ENCODE measurements at places on chromosomes 6 and 20.

GRCh38 chr6:108368431-108369030, 73.7 kb downstream of the AFG1L start:
- DNase-seq, result no peak

GRCh38 chr6:167394339-167394738, 69.5 kb downstream of the TTLL2 start:
- no peak for DNase-seq

- no peak for DNase-seq
Observed at GRCh38 chr20:37401282-37401929, 55.5 kb downstream of the SRC start.

- no peak for DNase-seq
Observed at GRCh38 chr20:21225215-21225947, 77.8 kb upstream of the XRN2 start.

DNA sequence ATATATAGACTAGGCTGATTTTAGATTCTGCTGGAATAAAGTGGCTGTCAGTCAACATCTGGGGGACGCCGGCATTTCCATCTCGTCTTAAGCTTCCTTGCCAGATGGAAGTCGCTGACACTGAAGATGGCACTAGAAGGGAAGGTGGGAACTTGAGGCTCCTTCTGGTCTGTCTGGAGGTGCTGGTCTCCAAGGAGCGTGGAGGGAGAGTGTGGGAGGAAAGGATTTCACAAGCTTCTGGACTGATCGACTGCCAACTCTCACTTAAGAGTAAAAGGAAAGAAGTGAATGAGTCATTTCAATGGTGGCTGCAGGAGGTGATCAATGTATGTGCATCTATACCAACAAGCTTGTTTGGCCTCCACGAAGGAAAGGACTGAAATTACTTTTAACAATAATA, 40.4 kb downstream of the DUSP22 start:
- DNase-seq, result no peak

GRCh38 chr6:105431226-105431625, 28.3 kb upstream of the PREP start:
- DNase-seq, result no peak

DNA sequence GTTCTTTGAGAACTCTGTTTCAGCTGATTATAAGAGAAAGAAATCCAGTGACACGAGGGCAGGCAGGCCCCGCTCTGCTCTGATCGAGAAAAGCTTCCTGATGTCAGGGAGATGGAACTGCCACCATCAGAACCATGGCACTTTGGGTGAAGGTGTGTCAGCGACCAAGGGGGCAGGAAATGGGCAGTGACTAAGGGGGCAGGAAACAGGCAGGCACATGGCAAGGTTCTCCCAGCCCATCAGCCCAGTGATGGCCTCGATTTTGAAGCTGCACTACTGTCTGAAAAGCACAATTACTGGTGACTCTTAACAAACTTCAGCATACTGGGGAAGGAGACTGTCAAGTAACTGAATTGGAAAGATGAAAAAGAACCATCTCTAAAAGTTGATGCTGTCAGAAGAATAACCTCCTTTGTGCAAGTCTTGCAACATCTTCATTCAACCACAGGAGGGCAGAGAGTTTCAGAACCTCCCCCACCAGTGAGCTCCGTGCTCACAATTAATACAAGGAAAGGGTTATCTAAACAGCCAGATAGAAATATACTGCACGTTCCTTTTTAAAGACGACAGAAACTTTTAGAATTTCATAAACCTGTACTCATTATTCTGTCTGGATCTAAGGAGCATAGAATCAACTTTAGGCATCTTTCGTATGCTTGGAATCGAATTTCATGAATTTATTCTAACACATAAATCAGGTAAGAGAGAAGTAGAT, 39.1 kb downstream of the TMX4 start:
- peak; percentile 7 for DNase-seq

DNA sequence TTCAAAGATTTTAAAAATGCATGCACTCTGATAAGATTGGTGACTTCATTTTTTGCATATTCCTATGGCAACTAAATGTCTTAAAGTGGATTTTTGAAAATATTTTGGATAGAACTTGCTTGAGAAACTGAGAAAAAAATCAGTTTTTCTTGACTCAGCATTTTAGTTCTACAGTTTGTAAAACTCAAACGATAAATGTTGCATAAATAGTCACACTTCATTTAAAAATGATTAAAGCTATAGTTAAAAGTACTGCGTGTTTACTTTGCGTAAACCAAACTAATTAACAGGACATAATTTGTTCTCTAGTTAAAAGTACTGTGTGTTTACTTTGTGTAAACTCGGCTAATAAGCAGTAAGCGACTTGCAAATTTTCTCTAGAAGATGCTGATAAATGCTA, 28.3 kb upstream of the MEI4 start:
- DNase-seq, result no peak

DNA sequence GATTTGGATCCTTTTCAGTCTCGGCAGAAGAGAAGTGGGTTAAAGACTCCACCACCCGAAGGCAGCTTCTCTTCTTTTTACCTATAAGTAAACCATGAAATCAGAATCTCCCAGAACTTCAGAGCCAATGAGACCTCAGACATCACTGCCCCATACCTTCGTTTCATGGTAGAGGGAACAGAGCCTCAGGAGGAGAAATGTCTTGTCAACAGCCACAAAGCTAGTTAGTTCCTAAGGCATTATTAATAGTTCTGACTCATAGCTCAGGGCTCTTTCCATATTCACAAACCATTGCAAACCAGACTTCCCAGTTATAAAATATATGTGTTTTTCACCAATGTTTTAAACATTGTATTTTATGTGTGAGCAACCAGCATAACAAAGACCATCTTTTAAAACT, 118.7 kb upstream of the RIPOR2 start:
- DNase-seq, result peak; percentile 44

DNA sequence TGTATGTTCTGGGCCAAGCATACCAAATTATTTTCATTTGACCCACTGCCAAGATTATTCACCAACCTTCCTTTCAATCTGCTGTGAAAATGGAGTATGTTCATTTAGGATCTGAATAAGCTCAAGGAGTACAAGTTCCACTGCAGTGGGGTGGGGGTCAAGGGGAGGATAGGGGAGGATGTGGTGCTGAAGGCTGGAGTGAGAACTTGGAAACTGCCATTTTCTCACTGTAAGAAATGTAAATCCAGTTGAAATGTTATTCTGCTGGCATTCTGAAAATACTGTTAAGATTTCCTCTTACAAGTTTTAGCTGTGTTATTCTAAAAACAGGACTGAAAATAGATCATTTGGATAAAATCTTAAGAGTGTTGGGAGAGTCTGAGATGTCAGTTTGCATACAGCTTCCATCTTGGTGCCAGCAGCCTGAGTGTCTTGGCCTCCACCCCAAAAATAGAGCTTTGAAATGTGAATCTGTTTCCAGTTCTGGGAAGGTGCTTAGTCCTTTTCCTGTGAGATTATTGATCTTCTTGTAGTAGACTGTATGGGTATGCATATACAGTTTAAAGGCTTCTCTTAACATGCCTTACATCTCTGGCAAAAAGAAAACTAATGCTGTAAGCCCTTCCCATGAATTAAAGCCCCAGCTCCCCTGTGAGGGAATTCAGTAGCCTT, 84.3 kb downstream of the CTNNBL1 start:
- DNase-seq, result no peak

DNA sequence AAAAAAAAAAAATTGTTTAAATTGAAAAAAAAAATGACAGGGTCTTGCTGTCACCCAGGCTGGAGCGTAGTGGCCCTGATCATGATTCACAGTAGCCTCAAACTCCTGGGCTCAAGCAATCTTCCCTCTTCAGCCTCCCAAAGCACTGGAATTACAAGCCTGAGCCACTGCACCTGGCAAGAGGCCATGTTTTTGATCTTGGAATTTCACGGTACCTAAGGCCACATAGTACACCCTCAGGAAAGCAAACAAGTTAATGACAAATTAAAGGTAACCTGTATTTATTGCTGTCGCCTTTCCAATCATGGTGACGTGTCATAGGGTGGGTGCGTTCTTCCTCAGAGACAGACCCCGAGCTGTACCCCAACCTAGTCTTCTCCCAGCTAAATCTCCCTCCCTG, 79.2 kb downstream of the LINC00237 start:
- no peak for DNase-seq

DNA sequence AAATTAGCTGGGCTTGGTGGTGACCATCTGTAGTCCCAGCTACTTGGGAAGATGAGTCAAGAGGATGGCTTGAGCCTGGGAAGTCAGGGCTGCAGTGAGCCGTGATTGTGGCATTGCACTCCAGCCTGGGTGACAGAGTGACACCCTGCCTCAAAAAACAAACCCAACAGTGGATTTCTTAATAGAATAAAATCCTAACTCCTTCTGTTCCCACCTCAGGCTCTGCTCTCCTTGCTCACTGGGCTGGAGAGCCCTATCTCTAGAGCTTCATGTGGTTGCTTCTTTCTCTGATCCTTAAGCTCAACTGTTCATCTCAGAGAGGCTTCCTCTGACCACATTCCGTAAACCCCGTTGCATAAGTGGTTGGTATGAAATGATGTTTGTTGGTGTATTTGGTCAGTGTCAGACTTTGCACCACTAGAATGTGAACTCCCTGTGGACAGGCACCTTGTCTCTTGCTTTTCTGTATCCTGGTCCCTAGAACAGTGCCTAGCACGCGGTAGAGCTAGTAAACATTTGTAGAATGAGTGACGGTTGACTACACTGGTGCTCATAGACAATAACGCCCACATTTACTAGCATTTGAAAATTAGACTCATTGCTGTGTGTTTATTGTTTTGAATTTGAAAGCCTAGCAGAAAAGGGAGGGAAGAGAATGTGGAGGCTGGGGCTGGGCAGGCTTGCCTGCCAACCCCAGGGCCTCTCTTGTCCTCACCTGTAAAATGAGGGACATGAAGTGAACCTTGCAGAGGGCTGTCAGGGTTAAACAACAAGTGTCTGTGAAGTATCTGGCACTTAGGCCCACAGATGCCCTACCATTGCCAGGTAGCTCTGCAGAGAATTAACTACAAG, 4.2 kb downstream of the MAPRE1 start:
- DNase-seq, result no peak

GRCh38 chr20:22260506-22260905, 323.9 kb downstream of the FOXA2 start:
- DNase-seq, result no peak

DNA sequence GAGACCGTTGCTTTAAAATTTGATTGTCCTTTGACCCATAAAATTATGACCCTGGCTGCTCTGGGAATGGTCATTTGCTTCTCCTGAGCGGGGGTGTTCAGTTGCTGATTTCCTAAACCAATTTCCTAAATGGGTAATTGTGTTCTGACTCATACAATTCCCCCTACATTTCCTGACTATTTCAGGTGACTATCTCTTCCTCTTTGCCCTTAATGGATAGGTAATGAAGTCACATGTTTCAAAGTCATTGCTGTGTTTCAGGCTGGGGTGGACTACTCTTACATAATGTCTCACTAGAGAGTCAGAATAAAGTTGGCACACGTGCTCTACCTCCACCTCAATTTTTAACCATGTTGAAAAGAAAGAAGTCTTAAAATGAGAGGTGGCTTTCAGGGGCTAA, 109.8 kb downstream of the DOK5 start:
- no peak for DNase-seq

DNA sequence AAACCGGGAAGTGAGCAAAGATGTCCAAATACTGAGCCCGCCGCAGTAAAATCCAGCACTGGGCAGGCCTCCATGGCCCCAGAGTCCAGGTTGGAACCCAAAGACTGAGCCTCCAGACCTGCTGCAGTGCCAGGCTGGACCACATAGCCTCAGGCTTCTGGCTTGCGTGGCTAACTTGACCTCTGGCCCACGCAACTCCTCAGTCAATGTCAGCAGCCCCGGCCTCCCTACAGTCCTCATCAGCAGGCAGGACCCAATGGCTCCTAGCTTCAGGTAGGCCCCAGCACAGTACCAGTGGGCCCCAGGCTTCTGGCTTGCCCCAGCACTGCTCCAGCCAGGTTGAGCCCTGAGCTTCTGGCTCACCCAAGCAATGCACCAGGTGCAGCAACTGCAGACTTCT, 245.1 kb upstream of the AFDN start:
- no peak for DNase-seq

DNA sequence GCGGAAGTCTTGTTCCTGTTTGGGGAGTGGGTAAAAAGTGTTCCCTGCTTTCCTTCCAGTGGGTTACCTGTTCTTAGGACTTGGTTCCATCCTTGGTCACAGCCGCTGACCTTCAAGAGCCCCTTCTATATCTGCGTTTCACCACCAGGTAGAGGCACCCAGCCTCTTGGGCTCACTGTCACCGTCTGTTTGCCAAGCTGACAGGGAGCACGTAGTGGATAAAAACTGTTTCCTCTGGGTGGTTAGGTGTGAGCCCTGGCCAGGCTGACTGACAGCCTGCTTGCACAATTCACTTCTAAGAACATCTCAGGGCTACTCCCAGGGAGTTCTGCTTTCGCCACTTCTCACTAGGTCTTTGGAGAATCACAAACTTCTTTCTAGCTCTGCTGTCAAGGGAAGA, 1.8 kb upstream of the JPH2 start:
- no peak for DNase-seq

DNA sequence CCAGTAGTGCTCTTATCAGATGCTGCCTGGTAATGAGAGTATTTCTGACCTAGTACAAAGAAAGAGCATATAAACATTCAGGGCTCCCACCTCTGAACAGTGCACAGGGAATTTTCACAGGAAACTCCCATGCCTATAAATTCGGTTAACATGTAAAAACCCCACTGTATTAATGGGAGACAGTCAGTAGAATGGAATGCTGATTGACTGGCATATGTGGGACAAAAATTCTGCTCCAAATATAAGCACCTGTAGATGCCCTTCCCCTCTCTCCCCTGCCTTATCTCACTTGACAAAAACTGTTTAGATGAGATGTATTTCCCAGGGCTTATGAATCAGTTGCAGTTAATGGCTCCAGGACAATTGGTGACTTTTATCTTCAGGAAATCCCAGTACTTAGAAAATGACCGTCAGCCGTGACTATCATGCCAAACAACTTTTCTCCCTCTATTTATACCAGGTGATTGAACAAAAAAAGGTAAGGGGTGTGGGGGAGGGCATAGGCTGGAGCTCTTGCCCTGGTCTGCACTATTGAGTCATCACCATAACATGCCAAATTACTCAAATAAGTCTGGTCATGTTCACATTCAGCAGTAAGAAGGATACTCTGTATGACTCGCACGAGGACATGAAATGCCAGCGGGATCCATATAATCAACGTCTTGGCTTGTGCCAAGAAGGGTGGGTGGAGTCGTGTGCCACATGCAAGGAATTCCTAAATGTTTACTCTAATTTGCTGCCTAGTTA, 176.4 kb upstream of the BMP2 start:
- peak; percentile 3 for DNase-seq

DNA sequence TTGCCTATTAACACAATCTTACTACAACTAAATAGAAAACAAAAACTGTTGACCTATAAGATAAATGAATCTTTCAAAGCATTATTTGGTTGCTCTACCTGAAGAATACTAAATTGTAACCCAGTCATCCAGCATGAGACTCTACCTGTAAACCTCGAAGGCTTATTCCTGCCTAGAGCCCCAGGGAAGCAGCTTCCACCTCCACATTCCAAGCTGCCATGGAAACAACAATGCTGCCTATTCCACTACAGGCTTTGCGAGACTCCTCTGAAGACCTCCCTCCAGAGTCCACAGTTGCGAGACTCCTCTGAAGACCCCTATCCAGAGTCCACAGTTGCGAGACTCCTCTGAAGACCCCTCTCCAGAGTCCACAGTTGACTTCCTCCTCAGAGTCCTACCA, 15.7 kb downstream of the GMDS start:
- no peak for DNase-seq
